ENCODE measurements at places on chromosomes 7 and 10.

DNA sequence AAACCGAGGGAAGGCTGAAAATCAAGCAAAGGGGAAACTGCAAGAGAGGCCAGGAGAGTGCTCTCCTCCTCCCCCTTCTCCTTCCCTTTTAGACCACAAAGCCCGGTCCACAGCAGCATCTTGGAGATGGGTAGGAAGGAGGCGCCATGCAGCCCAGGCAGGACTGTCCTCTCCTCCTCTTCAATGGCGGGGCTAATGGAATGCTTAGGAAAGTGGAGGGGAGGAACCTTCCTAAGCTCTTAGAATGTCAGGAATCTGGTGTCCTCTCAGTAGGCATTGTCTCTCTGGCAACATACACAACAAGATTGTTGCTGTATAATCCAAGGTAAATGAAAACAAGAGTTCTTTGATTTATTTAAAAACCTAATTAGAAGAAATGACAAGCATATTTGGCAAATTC, 185.1 kb downstream of the DGKI start:
- no peak for DNase-seq

DNA sequence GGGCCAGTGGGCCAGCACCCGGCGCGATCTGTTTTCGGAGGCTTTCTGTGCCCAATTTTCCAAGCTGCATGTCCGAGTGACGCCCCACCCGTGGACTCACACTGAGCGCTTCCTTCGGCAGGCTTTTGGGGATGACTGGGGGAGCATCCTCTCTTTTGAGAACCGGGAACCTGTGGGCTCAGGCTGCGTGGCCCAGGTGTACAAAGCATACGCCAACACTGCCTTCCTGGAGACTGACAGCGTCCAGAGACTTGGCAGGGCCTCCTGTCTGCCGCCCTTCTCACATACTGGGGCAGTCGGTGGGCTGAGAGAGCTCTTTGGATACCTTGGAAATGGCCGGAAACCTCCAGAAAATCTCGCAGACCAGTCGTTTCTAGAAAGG, 1.0 kb downstream of the ADCK2 start:
- DNase-seq = no peak

GRCh38 chr7:10040674-10041073, 933.0 kb upstream of the PHF14 start:
- no peak for DNase-seq

DNA sequence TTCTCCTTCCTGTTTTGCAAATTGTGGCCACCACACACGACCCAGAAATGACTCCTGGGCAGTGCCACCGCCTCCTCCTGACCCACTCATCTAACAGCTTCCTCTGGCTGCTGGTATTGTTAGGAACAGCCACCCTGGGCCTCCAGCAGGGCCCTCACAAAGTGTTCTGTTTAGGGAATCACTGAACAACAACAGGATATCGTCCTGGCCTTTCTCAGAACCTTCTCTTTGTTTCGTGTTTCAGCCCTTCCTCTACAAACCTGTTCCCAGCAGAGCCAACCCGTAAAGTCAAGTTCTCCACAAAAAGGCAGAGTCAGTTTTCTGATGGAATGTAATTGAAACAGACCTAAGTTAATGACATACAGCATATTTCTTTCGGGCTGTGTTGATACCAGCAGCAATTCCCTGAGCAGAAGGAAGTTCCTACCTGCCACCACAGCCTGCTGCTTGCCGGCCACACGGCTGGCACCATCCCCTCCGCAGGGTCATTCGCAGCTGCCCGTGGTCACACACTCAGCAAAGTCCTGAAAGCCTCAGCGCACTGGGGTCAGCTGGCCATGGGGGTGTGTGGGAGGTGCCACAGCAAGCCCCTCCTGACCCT, 91.7 kb upstream of the PITRM1 start:
- no peak for DNase-seq

GRCh38 chr7:32061346-32061745, 8.9 kb downstream of the PDE1C start:
- no peak for DNase-seq

DNA sequence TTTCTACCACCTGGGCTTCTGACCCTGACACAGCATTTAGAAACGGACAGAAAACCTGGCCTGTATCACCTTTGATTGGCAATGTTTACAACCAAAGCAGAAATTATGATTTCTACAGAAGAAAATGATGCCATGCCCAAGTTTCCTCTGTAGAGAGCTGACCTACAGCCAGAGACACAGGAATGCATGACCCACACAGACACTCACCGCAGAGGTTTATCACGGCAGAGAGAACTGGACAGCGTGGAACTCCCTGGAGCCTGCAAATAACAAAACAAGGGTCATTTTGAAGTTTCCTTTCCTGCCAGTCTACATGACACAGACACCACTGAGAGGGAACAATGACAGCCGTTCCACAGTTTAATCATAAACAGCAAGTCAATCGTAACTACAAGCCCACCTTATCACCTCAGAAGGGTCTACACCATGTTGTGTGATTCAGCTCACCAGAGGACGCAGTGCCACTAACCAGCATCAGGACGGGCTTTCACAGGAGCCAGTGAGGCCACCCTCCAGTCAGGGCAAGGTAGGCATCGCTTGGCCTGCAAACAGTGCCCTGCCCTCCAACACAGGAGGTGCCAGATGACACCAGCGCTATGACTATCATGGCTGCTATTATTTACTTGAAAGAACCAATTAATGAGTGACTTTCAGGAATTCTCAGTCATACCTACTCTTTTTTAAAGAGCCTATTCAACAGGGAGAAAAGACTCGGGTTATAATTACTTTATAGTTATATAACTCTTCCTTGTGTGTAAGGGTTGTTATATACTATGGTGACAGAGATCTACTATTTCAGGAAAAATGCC, 139.9 kb downstream of the TNS3 start:
- DNase-seq = no peak

DNA sequence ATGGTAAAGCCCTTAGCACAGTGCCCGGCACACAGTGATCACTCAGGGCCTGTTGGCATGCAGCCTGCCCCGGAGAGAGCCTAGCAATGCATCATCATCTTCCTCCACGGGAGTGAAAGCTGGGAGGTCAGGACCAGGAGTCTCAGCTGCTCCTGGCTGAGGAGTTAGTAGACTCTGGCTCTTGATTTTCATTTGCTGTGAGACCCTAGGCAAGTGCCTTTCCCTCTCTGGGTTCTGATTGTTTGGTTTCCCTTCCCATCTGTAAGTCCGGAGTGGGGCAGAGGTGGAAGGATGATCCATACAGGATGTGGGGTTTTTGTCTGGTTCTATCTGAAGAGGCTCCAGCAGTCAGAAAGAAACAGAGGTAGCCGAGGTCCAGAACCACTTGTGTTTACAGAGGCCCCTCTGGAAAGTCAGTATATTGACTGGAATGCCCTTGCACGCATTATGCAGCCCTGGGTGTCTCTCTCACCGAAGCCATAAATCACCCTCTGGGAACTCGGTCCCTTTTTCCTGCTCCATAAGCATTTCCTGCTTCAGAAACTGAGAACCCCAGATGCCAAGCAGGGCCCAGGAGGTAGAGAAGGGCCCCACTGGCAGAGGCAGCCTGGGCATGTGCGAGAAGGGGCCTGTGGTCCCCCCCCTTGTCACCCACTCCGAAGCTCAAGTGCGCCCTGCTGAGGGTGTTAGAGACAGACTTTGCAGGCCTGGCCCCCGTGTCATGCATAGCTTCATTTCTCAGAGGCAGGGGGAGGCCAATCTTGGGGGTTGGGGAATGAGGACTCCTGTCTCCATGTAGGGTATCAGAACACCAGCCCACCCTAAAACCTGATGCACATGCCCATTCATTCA, 8.5 kb downstream of the UNC5B start:
- DNase-seq = no peak

Data from CD8-positive, alpha-beta memory T cell (primary cell).